Left cardiac atrium (tissue), 4 donors: ENCODE measurements at places on chromosomes 7 and 10. TPM values are rescaled to one million over a fixed set of nuclear protein-coding genes. Genes with fewer than 3 reads are reported as not detected.

- DNase-seq = no peak
These were observed 142.0 kb downstream of the DOCK1 start for GRCh38 chr10:127046975-127047877.

GRCh38 chr10:105538874-105539273, 897.8 kb downstream of the SORCS3 start:
- DNase-seq = no peak

- DNase-seq = no peak
These were observed 69.7 kb upstream of the PPP1R3C start for GRCh38 chr10:91702620-91703019.

GRCh38 chr10:71251319-71251718, 38.9 kb downstream of the UNC5B start:
- no peak for DNase-seq

GRCh38 chr10:52387744-52388143, 73.7 kb downstream of the DKK1 start:
- DNase-seq = no peak

- DNase-seq = no peak
These were observed 9.4 kb upstream of the PIP4K2A start for GRCh38 chr10:22723783-22724182.

DNA sequence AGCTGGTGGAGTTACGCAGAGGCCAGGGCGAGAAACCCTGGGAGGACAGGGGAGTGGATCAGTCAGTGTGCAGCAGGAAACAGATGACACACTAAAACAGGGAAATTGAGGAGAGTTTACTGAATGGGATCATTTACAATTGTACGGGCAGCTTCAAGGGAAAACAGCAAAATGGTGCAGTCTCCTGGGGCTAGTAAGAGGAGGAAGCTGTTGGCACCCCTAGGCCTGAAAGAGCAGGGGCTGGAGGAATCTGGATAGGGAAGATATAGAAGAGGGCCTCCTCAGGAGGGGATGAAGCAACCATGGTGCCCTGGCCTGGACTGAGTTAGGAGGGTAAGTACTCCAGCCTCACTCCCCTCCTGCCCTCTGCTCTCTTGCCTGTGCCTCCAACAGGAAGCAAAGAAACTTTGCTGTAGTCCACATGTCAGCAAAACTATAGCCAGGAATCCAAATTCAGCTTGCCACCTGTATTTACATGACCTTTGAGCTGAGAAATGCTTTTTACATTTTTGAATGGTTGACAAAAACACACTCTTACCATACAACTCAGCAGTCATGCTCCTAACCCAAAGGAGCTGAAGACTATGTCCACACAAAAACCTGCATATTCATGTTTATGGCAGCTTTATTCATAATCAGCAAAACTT, 52.3 kb upstream of the OPN4 start:
- DNase-seq = no peak

- no peak for DNase-seq
These were observed 420.8 kb downstream of the HGF start for GRCh38 chr7:81349044-81349443.

Gene VWC2
- 5.9 TPM for total RNA-seq

Gene LRMDA
- 40.6 TPM for total RNA-seq

- DNase-seq = peak; percentile 76
These were observed 186.7 kb upstream of the PLXDC2 start for GRCh38 chr10:19629567-19629966.

- no peak for DNase-seq
These were observed 30.5 kb downstream of the BICC1 start for GRCh38 chr10:58543141-58543540.

GRCh38 chr7:79282882-79283602, 170.4 kb downstream of the MAGI2 start:
- DNase-seq = no peak

DNA sequence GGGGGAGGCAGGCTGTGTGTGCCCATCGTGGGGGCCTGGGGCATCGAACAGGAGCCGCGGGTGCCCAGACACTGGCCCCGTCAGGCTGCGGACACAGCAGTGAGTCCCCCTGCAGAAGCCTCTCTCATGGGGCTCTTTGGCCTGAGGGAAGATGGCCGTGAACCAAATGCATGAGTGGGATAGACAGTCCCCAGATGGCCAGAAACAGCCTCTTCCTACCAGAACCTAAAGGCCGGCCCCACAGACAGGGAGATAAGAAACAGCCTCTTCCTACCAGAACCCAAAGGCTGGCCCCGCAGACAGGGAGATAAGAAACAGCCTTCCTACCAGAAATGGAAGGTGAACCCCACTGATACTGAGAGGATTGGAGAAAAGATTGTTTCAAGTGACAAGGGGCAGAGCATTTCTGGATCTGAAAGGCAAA, 16.6 kb downstream of the IDI2 start:
- no peak for DNase-seq

DNA sequence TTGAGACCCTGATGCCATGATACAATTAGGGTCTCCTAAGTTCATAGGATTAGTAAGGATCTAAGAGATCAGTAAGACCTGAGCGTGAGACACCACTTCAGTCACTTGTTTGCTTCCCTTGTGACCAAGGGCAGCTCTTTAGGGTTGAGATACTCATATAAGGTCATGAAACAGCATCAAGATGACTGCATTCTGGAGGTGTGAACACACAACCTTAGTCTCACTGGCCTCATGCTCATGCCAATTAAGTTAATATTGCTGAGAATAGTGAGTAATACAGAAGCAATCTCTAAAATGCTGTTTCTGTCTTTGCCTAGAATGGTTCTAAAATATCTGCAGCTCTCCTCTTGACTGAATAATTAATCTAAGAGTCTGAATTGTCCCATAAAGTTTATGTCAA, 39.6 kb upstream of the KLHL7 start:
- no peak for DNase-seq

- peak; percentile 56 for DNase-seq
These were observed 220.9 kb upstream of the MKLN1 start for GRCh38 chr7:131106681-131107336.

Gene FXYD4
- not detected for total RNA-seq

Gene ADIRF
- 269 TPM for total RNA-seq

Gene FBH1
- 67.4 TPM for total RNA-seq

Gene GNGT1
- total RNA-seq = not detected

DNA sequence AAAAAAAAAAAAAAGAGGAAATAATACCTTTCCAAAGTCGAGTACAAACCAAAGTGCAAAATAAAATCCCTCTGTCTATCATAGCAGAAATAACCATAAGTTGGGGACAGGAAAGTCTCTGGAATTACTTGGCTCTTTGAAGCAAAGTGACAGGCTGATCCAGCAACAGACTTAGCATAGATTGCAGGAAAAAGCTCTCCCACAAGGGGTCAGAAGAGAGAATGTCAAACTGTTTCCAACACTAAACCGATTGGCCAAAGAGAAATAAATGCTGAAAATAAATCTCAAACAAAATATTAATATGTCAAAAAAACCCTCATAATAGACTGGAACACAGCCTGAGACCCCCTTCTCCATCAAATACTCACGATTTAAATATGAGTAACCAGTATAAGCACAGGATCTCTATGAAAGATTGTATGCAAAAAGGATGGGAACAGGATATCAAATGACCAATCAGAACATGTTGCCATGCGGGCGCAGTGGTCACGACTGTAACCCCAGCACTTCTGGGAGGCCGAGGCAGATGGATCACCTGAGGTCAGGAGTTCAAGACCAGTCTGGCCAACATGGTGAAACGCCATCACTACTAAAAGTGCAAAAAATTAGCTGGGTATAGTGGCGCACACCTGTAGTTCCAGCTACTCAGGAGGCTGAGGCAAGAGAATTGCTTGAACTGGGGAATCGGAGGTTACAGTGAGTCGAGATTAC, 1000.7 kb upstream of the LRRN3 start:
- no peak for DNase-seq

DNA sequence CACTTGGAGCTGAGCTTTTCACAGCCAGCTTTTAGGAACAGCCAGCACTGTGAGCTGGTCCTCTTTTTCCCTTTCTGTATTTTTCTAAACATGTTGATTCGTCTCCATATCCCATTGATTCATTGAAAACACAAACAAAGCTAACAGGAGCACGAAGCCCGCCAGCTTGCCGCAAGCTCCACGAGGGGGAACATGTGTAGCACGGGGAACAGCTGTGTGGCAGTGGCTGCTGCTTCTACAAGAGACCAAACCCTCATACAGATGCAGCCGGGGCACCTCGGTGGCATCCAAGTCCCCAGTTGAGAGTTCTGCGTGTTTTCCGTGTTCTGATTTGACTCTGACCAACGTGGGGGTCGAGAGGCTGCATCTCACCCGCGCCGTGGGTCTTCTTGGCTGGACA, 80.8 kb upstream of the SH2B2 start:
- no peak for DNase-seq

DNA sequence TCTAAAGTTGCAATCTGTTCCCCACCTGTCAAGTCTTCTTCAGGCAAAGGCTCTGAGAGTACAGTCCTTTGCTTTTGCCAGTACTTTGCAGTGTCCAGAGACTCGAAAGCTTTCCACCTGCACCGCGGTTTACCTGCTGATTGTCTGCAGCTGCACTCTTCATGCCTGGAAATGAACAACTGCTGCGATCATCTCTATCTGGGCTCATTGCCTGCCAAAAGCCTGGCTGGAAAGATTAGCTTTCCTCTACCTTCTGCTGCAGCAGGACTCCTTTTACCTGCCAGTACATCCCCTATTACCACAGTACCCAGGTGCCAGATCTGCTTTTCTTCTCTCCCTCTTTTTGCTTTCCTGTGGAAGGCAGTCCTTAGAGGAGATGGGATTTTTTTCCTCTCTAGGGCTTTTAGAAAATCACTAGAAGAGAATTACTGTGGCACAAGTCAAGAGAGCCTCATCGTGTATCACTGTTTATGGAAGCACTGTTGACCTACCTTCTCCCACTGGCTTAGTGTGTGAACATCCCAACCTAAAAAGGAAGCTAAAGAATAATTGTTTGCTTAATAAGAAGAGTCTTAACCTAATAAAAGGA, 2.2 kb downstream of the STRIP2 start:
- no peak for DNase-seq

Gene C10orf67
- total RNA-seq = 0.27 TPM

Gene CAPZA2
- total RNA-seq = 286 TPM

GRCh38 chr10:71086439-71087080, 125.8 kb upstream of the UNC5B start:
- DNase-seq = no peak

Gene LEP
- total RNA-seq = 37.1 TPM

- no peak for DNase-seq
These were observed 20.3 kb downstream of the YWHAG start for GRCh38 chr7:76338298-76339084.

DNA sequence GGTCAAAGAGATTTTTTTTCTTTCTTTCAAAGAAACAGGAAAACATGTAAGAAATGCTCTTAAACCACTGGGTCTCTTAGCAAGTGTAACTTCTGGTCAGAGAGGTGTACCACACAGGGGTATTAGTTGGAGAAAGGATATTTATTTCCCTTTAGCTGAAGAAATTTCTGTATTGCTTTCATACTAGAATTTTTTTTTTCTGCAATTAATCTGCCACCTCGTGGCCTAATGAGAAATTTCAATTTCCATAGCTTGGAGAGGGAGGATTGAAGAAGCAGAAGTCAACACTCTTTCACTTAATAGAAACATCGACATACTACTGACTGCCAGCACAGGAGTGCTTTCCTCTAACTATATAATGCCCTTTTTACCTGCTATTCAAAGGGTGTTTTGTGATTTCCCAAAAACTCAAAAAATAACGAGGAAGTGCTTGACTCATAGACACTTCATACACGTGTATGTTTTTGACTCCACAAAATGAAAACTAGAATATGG, 177.6 kb upstream of the NAMPT start:
- DNase-seq = no peak

Gene CYP26C1
- not detected for total RNA-seq

DNA sequence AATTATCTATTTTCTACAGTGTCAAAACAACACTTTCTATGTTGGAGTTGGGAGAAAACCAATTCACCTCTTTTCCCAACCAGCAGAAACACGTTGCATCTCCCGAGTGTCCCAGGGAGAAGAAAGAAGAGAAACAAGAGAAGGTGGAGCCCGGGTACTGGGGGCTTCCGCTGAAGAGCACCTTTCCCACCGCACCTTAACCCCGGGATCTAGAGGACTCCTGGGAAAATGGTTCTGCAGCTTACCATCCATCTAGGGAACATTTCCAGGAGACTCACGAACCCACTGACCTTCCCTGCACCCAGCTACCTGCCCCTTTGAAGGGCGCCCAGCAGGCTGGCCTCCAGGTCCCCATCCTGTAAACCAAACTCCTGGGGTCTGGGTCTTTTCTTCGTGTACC, 346.8 kb downstream of the TCERG1L start:
- DNase-seq = no peak

DNA sequence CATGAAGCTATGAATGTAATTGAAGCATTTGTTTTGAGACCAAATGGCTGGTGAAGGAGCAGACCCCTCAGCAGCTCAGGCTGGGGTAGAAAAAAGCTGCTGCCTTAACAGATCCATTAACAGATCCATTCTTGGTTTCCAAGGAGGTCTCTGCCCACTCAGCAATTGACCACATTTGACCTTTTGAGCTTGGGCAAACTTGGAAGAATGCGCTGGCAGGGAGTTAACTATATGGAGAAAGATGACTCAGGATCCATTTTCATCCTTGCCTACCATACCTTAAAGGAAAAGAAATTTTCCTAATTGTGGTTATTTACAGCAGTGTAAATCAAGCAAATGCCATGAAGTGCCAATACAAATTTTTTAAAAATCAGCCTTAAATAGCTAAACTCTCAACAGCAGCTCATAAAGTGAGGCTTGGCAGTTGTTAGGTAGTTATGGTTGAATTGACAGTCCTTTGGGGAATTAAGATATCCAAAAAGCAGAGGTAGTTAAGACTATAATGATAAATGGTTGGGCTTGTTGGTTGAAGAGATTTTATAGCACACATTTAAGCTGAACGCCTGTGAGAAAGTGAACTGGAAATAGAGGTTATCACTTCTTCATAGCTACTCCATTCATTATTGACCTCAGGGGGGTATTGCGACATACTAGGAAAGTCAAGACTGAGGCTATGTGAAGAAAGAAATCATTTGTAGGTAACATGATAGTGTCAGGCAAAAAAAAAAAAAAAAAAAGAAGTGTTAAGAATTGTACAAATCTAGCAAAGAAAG, 83.9 kb downstream of the MKX start:
- no peak for DNase-seq

DNA sequence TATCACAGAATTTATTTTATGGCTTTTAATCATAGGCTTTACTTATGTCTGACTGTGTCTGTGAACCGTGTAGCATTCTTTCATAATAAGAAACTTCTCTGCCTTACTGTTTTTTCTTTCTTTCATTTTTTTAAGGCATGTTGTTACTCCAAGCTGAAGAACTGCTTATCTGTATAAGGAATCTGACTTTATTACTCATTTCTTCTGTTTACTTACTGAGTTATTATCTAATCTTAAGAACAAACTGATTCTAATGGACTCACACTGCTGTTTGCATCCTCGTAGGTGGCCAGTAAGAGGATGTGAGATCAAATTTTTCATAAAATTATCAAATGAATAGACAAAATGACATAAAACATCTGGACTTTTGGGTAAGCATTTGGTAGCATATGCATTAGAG, 54.7 kb upstream of the DNAJC1 start:
- DNase-seq = no peak

Gene PDE6C
- not detected for total RNA-seq

DNA sequence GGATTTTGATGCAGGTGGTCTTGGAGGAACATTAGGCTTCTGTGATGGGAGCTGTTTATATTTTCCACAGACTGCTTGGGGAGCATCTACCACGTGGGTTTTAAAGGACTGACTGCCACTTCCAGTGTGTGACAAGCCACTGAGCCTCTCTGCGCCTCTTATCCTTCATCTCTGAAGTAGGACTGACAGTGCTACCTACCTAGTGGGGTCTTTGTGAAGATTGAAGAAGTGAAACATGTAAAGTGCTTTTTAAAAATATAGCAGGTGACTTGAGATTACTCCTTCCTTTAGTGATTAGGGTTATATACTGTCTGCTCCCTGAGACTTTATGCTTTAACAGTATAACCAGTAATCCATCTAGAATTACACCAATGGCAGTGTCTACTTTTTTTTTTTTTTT, 29.9 kb downstream of the NKX2-3 start:
- DNase-seq = no peak
